C1 segment of cervical spinal cord (tissue), 14 donors: ENCODE measurements at places on chromosomes 11 and 22.

DNA sequence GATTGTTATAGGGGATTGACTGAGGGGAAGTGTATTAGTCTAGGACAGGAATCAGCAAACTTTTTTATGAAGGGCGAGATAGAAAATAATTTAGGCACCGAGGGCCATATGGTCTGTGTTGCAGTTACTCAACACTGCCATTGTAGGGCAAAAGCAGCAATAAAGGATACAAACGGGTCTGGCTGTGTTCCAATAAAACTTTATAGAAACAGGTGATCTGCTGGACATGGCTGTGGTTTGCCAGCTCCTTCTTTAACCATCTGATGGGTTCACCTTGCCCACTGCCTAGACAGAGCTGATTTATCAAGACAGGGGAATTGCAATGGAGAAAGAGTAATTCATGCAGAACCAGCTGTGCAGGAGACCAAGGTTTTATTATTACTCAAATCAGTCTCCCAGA is 20.0 kb downstream of the PRR5L start:
- no peak for DNase-seq

GRCh38 chr11:69558519-69558941 is 77.1 kb downstream of the LINC01488 start:
- DNase-seq, result no peak

DNA sequence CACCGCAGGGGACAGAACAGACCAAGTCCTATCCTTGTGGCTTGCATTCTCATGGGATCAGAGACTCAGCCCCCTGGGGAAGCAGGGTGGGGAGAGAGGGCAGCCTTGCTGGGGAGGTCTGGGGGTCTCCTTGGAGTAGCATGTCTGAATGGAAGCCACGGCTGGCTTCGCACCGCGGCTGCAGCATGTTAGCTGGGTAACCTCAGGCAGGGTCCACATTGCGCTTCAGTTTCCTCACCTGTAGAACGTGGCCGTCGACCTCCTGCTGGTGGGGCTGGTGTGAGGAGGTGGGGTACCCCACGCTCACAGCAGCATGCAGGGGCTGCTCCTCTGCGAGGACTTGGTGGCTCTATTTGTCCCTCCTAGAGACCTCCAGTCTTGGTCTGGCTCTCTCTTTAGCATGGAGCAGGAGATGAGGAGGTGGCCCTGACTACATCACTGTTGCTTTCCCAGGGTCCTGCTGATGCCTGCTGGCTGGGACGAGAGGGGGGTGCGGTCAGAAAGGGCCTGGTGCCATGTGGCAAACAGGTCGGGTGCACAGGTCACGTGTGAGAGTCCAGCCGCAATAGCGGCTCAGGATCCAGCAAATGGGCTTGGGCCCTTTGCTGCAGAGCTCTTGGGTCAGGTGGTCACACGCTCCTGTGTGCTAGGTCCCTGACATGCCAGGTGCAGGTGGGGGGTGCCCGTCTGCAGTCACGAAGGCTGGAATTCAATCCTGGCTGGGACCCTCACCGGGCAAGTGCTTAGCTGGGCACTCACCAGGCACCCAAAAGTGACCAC is 35.4 kb upstream of the SMIM38 start:
- DNase-seq, result no peak

DNA sequence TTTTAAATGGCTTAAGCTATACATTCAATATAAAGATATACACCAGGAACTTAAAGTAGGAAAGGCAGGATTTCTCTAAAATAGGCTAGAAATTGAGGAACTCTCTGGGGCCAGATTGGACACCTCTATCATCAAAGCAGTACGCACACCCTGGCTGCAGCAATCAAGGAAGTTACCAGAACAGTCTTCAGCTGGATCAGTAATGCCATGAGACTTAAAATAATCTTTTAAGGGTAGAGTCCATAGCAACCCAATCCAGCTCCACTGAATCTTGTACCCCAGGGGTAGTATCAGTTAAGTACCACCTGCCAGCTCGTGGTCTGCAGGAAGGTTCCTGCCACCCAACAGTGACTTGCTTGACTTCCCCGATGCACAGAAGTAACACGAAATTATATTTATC is 3.0 kb downstream of the RDX start:
- DNase-seq, result no peak

DNA sequence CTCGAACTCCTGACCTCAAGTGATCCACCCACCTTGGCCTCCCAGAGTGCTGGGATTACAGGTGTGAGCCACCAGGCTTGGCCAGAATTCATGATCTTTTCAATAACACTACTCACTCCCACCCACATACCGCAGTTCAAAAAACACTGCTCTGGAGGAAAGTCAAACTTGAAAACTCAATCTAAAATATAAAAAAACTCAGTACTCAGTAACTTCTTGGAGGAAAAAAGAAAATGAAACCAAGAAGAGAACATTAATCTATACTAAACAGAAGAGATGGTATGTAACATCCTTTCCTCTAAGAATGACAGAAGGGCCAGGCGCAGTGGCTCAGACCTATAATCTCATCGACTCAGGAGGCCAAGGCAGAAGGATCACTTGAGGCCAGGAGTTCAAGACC is 58.3 kb downstream of the MRTFA start:
- no peak for DNase-seq

GRCh38 chr11:11420191-11420898 is 67.3 kb upstream of the CSNK2A3 start:
- no peak for DNase-seq

DNA sequence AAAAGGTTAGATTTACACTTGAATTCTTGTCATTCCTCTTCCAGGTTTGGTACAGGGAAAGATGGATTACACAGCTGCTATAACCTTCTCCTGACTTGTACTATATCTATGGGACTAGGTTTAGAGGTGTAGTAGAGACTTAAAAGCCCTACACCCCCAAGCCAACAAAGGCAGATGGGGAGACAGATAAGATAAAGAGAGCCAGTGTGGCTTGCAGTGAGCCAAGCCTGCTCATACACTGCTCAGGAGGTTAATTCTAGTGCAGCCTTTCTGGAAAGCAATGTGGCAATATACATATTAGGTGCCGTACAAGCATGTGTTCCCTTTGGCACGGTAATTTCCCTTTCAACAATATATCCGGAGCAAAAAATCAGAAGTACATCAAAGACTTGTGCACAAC is 10.8 kb downstream of the SIK3 start:
- DNase-seq, result no peak

DNA sequence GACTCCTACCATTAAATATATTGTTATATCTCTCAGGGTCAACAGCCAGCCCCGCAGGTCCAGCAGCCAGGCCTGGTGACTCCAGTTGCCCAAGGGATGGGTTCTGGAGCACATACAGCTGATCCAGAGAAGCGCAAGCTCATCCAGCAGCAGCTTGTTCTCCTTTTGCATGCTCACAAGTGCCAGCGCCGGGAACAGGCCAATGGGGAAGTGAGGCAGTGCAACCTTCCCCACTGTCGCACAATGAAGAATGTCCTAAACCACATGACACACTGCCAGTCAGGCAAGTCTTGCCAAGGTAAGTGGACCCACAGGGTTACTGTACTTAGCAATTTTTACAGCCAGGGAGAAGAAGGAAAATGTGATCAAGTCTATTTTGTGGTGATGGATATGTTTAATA is 35.1 kb downstream of the EP300 start:
- no peak for DNase-seq

DNA sequence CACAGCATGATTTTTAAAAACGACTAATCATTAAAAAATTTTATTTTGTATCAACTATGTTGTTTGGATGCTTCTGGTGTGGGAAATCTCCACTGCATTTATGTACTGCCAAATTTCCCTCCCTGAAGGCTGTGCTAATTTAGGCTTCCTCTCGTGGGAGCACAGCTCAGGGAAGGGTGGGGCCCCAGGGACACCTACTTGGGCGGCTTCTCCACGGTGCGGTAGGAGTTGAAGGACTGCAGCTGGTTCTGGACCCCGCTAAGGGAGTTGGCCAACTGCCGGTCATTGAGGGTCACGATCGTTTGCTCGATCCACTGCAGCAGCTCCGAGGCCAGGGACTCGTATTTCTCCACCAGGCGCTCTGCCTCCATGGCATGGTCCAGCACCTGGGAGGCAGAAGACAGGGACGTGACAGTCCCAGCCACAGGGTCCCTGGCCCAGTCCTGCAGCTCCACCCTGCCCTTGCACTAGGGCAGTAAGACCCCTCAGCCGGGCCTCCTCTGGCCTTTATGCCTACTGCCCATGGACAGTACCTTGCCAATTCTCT is 18.6 kb downstream of the SPTBN2 start:
- DNase-seq, result no peak

GRCh38 chr22:38411016-38411415 is 44.0 kb downstream of the KCNJ4 start:
- no peak for DNase-seq

- DNase-seq, result no peak
Measured at GRCh38 chr11:32068134-32068870, 22.6 kb upstream of the RCN1 start.

DNA sequence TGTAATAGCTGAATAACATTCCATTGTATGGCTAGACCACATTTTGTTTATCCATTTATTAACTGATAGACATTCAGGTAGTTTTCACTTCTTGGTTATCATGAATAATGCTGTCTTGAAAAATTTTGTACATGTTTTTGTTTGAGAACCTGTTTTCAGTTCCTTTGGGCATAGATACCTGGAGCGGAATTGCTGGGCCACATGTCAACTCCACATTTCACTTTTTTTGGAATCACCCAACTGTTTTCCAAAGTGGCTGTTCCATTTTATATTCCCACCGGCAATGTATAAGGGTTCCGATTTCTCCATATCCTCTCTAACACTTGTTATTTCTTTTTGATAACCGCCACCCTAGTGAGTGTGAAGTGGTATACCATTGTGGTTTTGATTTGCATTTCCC is 184.3 kb downstream of the LARGE1 start:
- no peak for DNase-seq

DNA sequence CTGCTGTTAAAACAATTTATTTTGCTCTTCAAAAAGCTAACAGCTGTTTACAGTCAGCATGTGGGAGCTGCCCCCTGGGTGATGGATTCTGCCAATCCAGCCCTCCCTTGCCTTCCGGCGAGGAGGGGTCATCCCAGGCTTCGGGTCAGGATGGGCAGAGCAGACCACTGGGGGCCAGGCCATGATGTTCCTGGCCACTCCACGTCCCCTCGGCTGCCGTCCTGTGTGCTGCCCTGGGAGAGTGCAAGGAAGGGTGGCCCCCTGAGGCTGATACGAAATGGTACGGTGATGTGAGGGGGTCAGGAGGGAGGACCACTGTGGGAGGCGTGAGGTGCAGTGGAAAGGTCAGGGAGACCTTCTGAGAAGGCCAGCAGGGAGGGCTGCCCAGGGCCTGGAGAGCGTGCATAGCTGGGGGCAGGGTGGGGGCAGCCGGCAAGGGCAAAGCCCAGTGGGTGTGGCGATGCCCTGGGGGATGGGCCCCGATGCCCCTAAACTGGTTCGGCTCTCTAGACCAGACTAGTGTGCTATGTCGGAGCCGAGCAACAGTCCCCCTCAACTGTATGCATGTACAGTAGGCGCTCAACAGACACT is 41.3 kb downstream of the RTN4R start:
- DNase-seq, result no peak

DNA sequence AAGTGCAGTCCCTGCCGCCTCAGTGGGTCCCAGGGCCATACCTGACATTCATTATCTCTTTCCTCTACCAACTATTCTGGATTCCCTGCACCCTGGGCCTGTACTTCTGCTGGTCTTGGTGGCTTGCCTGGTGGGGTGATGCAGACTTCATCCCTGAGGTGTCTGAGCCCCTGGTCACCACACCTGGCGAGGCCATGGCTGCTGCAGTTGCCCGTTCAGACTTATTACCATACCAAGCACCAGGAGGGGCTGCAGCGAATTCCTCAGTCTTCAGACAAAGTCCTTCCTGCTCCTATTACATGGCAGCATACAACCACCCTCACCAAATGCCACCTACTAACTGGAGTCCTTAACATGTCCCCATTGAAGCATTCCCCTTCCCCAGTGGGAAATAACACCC is 73.0 kb upstream of the SLC22A12 start:
- DNase-seq, result no peak

DNA sequence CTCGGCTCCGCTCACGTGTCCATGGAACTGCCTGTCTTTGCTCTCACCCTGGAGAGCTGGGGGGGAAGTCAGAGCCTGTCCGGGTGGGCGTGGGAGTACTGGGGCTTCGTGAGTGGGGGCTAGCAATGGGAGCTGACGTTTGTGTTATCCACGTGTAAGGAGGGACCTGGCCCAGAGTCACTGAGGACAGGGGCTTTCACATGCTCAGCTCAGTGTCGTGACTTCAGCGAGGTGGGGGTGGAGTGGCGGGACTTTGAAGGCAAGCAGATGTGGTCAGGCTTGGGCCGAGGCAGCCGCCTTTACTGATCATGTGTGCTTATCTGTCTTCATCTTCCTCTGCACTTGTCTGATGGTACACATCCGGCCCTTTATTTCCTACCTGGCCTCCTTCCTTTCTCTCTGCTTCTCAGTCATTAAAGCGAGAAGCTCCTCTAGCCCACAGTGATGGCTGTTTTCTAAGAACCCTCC is 113.1 kb upstream of the NNMT start:
- no peak for DNase-seq

DNA sequence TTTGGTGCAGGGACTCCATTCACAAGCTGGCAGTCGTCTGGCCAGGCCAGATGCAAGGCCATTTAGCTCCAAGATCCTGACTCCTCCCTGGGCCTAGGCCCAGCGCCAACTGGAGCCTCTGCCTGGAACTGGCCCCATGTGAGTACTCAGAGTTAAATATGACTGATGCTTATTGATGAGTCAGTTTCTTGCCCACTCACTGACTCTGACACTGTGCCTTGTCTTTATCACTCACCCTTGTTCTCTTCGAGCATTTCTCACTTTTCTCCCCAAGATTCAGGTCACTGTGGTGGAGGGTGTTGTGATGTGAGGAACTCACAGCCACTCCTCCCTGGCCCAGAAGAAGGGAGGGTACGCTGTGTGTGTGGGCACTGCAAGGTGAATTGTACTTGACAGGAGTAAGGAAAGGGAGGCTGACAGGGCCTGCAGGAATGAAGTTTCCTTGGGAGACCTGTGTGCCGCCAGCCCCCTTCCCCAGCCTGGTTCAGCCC is 23.2 kb upstream of the ST3GAL4 start:
- no peak for DNase-seq

DNA sequence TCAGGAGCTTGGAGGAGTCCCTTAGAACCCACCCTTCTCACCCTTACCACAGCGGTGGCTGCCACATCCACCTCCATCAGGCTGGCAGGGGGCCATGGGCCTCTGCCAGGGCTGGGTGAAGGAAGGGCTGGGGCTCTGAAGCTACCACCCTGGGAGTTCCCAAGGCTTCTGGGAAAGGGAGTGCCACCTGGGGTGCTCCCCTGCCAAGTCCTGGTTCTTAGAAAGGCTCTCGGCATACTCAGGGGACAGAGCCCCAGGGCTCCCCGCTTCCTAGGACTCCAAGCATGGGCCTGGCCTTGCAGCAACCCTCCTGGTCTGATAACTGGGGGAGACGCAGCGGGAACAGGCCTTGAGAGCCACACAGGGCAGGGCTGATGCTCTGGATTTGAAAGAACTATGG is 438 bp upstream of the PLA2G3 start:
- DNase-seq, result no peak
